T-helper 1 cell (primary cell): ENCODE measurements at places on chromosomes 16 and 17.

DNA sequence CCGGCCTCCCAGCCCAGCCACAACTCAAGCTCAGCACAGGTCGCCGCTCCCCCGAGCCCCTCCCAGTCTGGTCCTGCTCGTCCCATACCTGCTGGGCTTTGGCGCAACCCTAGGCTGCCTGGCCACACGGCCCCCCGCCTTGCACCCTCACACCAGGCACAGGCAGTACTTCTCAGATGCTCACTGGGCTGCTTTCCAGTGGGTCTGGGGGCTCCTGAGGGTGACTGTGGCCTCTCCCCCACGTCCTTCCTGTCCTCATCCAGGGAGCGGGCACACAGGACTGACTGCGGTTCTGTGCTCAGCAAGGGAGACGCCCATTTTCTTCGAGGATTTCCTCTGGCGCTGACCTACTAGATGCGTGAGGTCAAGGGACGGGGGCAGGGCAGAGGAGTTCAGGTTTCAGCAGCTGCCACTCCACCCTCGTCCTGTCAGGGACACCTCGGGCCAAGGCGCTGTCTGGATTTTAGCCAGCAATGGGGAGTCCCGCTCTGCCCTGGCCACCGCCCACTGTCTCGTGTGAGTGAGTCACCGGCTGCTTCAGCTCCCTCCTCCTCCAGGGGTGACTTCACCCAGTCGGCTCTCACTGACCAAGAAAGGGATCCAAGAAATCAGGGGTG lies 115.8 kb downstream of the NPIPB11 start:
- no peak for DNase-seq

GRCh38 chr17:80219013-80219762 lies 945 bp downstream of the SGSH start:
- peak; percentile 75 for DNase-seq

GRCh38 chr17:33142705-33143299 lies 150.3 kb downstream of the ASIC2 start:
- DNase-seq, result no peak

DNA sequence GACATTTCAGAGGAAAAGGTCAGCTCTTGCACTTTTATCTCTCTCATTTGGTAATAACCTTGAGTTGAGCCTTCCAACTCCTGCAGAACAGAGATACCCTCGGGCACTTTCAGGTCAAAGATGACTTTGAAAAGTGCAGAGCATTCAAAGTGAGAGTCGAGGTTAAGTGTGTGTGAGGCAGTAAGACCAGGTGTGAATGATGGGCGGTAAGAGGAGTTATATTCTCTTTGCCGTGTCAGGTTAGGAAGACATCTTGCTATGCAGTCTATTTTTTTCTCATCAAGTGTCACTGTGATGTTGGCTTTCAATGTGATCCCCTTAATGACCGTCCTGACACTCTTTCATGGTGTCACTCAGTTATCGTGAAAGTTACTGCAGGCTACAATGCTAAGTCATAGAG lies 248.5 kb downstream of the RBFOX1 start:
- no peak for DNase-seq

- no peak for DNase-seq
These were observed 16.8 kb upstream of the MT4 start for GRCh38 chr16:56547949-56548567.

DNA sequence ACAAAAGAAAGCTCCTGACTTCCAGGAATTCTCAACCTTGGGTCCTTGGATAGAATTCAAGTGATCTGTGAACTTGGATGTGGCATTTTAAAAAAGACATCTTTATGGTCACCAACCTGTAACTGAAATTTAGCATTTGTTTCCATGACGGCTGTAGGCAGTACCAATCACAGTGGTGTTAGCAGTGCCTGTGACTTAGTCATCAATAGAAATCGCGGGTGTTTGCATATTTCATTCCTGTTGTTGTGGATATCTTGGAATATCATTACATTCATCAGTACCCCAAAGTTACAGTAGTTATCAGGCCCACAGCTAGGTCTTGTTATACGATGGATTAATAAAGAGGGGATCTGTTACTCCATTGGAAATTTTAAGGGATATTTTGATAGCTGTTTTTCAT lies 81.6 kb downstream of the CMIP start:
- DNase-seq, result no peak

GRCh38 chr17:74259667-74260524 lies 14.1 kb upstream of the DNAI2 start:
- no peak for DNase-seq

DNA sequence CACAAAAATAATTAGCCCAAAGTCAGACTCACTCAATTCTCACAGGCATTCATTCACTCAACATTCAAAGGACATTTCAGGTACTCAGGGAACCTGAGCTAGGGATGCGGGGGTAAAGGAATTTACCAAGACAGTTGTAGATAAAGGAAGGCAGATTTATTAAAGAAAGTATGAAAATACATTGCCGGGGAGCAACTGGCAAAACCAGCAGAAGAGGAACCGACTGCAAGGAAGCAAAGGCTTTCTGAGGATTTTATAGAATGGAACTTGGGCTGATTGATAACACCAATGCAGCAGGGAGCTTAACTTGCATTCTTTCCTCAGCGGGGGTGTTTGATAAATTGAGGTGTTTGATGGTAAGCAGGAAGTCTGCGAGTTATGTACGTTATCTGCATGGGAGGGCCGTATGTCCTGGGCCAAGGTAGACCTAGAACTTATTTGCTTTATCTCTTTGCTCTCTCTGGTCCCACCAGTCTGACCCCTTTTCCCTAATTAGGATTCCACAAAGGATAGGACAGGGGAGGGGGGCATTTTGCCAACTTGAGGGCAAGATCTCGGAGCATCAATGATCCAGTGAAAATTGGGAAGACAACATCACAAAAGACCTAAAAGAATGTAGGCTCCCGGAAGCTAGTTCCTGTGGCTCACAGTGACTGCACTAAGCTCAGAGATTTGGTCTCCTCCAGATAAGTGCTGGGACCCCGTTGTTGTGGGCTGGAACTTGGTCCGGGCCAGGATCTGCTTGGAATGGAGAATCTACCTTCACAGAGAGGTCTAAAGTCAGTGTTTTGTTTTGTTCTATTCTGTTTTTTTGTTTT lies 5.8 kb upstream of the MT3 start:
- no peak for DNase-seq

DNA sequence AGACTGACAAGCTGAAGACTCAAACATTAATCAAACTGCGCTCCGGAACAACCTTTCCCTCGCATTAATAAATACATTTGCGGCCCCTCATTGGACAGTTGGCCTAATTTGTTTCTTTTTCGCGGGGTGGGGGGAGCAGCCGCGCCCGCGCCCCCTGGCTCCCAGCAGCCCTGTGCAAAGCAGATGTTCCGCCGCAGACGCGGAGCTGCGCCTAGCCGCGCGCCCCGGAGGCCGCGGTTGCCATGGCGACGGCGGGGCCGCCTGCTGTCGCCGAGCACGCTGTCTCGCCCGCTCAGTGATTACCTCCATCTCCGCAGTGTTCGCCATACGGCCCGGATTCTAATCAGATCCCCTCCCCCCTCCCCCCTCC lies 25.5 kb downstream of the COPZ2 start:
- peak; percentile 71 for DNase-seq

DNA sequence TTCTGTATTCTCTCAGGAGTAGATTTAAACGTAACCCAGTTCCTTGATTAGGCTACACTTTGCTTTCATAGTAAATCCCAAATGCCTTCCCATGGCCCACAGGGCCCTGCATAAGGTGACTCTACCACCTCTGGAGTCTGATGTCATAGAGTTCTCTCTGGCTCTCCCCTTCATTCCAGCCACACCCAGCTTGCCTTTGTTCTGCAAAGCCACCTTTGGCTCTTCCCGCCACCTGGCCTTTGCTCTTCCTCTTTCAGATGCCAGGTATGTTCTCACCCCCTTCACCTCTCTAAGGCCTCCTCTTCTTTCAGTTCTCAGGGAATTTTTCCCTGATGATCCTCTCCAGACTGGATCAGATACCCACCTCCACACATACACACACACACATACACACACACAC lies 141.3 kb upstream of the HSBP1 start:
- DNase-seq, result no peak

GRCh38 chr17:76382803-76383545 lies 1.4 kb upstream of the SPHK1 start:
- DNase-seq, result no peak

- DNase-seq, result no peak
These were observed 17.9 kb downstream of the SNX29 start for GRCh38 chr16:11994143-11995119.

GRCh38 chr17:39222866-39223834 lies 2.6 kb downstream of the STAC2 start:
- DNase-seq, result no peak

GRCh38 chr17:2057760-2058585 lies 3.1 kb downstream of the HIC1 start:
- DNase-seq, result no peak

- DNase-seq, result no peak
These were observed 32.9 kb downstream of the HS3ST3A1 start for GRCh38 chr17:13568582-13569397.

DNA sequence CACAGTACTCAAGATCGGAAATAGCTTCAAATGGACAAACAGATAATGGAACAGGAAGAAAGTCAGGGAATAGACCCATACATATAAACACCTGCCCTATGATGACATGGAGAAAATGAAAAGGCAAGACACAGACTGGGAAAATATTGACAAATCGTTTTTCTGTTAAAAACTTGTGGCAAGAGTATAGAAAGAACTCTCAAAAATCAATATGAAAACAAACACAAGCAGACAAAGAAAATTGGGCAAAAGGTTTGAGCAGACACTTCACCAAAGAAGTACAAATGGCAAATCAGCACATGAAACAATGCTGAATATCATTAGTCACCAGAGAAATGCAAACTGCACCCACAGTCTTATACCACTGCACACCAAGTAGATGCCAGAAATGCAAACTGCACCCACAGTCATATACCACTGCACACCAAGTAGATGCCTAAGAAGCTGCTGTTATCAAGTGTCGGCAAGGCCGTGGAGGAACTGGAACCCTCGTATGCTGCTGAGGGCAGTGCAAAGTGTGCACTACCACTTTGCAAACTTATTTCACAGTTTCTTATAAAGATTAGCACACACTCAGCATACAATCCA lies 123.5 kb upstream of the CHMP6 start:
- no peak for DNase-seq

- no peak for DNase-seq
These were observed 33.9 kb downstream of the COTL1 start for GRCh38 chr16:84583995-84584394.

GRCh38 chr17:46182961-46183360 lies 10.3 kb downstream of the KANSL1 start:
- DNase-seq, result no peak

- no peak for DNase-seq
These were observed 19.9 kb upstream of the MTMR4 start for GRCh38 chr17:58534331-58534730.

DNA sequence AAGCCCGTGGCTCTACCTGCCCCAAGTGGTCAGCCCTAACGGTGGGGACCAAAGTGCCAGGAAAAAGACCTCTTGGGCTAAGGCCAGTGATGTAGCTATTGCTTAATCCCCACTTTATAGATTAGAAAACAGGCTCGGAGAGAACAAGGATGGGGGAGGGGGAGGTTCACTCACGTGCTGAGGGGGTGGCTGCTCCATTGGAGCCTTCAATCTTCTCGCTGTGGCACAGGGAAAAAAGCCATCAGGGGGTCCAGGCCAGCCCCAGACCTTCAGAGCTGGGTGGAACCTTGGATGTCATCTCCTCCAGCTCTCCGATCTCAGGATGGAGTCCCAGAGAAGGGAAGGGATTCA lies 45.9 kb downstream of the SRCIN1 start:
- DNase-seq, result no peak

DNA sequence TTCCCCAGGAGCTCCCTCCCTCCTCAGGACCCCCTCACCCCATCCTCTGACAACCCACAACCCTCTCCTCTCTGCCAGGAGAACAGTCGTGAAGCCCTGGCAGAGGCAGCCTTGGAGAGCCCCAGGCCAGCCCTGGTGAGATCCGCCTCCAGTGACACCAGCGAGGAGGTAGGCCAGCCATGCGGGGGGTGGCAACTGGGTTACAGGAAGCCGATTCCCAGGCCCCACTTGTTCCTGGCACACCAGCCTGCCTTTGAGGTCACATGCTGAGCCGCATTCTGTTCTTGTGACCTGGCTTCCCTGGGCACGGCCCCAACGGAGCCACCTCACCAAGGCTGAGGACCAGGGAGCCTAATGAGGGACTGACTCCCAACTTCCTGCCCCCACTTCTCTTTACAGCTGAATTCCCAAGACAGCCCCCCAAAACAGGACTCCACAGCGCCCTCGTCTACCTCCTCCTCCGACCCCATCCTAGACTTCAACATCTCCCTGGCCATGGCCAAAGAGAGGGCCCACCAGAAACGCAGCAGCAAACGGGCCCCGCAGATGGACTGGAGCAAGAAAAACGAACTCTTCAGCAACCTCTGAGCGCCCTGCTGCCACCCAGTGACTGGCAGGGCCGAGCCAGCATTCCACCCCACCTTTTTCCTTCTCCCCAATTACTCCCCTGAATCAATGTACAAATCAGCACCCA lies 7.9 kb downstream of the NAT9 start:
- DNase-seq, result no peak

GRCh38 chr16:66585481-66586239 lies 6.4 kb downstream of the CMTM2 start:
- DNase-seq, result no peak

- DNase-seq, result no peak
These were observed 6.2 kb upstream of the SLC7A6 start for GRCh38 chr16:68257906-68258800.

- DNase-seq, result no peak
These were observed 12.5 kb downstream of the CDH5 start for GRCh38 chr16:66378741-66379570.

DNA sequence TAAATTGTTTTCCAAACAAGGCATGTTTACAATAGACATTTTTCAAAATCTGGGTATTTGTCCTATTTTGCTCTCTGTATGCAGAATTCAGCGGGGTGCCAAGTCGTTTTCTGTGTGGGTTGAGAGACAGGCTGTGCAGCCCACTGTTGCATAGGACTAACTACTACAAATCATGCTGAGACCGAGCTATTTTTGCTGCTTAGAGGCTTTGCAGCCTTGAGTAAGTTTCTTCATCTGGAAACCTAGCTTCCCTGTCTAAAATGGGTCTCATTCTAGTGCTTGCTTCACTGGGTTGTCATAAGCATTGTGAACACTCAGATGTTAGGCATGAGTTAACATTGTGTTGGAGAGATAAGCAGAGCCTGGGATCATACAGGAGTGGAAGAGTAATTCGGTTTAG lies 1.3 kb downstream of the PRPSAP2 start:
- no peak for DNase-seq

DNA sequence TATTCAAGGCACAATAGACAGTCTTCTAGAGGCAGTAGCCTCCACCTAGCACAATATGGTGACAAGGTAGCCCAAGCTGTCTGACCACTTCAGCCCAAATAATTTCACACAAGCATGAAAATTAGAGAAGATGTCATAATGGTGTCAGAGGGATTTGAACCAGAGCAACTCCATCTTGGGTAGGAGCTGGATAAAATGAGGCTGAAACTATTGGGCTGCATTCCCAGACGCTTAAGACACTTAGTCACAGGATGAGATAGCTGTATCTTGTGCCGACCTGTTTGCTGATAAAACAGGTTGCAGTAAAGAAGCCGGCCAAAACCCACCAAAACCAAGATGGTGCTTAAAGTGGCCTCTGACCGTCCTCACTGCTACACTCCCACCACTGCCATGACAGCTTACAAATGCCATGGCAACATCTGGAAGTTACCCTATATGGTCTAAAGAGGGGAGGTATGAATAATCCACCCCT lies 192.6 kb downstream of the CPPED1 start:
- no peak for DNase-seq
